ENCODE measurements at places on chromosomes 12 and 14.

DNA sequence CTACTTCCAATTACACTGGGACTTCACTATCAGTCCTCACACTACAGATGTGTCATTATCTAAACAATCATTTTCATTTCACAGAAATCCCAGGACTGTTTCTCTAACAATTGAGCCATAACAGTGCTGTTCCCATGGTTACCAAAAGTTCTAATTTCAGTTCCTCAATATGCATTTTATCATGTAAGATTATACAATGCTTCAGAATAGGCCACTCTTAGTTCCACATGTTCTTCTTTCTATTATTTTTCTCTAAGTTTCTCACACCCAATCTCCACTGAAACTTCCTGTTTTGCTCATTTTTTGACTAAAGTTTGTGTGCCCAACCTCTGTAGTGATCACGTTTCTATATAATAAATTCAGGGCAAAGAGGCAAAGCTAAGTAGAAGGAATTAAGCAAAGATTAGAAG, 185.8 kb downstream of the DUSP6 start:
- no peaks in the 10 kb centered on the region for H3K36me3 ChIP-seq
- H3K27ac ChIP-seq: no peak overlapping the region
- H3K4me1 ChIP-seq: no peaks in the 10 kb centered on the region
- no peaks in the 10 kb centered on the region for H3K27me3 ChIP-seq
- no peak for DNase-seq

DNA sequence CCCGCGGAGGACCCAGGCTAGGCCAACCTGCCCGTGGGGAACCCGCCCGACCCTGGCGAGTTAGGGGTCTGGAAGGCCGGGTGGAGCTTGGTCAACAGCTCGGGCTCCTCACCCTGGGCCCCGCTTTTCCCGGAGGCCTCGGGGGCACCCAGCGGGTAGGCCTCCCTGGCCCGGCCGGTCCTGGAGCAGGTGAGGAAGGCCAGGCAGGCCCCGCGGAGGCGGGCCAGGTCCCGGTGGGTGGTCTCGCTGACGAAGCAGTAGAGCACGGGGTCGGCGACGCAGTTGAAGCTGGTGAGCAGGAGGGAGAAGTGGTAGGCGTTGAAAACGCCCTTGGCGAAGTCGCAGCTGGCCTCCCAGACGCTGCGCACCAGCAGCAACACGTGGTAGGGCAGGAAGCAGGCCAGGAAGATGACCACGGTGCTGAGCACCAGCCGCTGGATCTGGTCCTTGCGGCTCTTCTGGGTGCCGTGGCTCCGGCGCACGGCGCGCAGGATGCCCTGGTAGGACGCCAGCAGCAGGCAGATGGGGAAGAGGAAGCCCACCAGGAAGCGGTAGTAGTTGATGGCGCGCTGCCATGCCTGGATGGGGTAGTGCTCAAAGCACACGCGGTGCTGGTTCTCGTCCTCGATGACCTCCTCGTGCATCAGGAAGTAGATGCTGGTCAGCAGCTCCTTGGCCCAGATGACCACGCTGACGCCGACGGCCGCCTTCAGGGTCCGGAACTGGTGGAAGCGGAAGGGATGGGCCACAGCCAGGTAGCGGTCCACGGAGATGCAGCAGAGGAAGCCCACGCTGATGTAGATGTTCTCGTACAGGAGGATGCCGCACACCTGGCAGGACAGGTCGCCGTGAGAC, 10.3 kb downstream of the GPR68 start:
- DNase-seq: no peak
- H3K4me1 ChIP-seq: no peaks in the 10 kb centered on the region
- H3K36me3 ChIP-seq: peaks cover 3% of the 10 kb centered on the region
- H3K4me3 ChIP-seq: no peak overlapping the region
- H3K27me3 ChIP-seq: no peaks in the 10 kb centered on the region
- H3K27ac ChIP-seq: no peak overlapping the region

GRCh38 chr12:3275171-3276041, 198.2 kb downstream of the TSPAN9 start:
- H3K4me1 ChIP-seq: no peaks in the 10 kb centered on the region
- no peaks in the 10 kb centered on the region for H3K27me3 ChIP-seq
- H3K27ac ChIP-seq: no peak overlapping the region
- DNase-seq: peak; percentile 74
- H3K36me3 ChIP-seq: peaks cover 11% of the 10 kb centered on the region
- no peak overlapping the region for H3K4me3 ChIP-seq

DNA sequence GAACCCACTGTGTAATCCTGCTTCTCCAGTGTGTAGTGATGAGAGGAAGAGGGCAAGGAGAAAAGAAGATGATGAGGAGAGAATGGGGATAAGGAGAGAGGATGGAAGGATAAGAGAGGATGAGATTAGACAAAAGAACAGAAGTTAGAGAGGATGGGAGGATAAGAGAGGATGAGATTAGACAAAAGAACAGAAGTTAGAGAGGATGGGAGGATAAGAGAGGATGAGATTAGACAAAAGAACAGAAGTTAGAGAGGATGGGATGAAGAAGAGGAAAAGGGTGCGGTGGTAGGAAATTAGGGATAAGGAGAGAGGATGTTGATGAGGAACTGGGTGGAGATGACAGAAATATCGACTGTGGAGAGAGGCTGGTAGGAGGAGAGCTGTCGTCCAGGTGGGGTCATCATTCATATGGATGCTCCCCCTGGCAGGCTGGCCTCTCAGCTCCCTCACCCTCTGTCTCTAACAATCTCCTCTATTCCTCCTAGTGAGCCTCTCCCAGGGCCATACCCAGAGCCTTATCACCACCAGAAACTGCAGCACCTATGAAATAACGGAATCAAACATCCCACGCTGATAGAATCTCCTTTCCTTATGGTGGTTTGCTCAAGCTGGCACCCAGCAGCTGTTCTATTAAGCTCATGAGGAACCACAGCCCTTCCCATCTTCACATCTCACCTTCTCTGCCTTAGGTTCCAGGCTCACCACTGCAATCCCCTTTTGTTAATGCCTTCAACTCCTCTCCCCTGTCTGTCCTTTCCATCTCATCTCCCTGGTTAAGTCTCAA, 6.0 kb upstream of the CIROP start:
- no peaks in the 10 kb centered on the region for H3K36me3 ChIP-seq
- no peaks in the 10 kb centered on the region for H3K27me3 ChIP-seq
- H3K4me1 ChIP-seq: no peaks in the 10 kb centered on the region
- H3K27ac ChIP-seq: no peak overlapping the region
- DNase-seq: no peak

- H3K36me3 ChIP-seq: no peaks in the 10 kb centered on the region
- H3K4me3 ChIP-seq: no peak overlapping the region
- no peaks in the 10 kb centered on the region for H3K27me3 ChIP-seq
- DNase-seq: no peak
Observed at GRCh38 chr12:104164634-104165033, 26.6 kb upstream of the NFYB start.

DNA sequence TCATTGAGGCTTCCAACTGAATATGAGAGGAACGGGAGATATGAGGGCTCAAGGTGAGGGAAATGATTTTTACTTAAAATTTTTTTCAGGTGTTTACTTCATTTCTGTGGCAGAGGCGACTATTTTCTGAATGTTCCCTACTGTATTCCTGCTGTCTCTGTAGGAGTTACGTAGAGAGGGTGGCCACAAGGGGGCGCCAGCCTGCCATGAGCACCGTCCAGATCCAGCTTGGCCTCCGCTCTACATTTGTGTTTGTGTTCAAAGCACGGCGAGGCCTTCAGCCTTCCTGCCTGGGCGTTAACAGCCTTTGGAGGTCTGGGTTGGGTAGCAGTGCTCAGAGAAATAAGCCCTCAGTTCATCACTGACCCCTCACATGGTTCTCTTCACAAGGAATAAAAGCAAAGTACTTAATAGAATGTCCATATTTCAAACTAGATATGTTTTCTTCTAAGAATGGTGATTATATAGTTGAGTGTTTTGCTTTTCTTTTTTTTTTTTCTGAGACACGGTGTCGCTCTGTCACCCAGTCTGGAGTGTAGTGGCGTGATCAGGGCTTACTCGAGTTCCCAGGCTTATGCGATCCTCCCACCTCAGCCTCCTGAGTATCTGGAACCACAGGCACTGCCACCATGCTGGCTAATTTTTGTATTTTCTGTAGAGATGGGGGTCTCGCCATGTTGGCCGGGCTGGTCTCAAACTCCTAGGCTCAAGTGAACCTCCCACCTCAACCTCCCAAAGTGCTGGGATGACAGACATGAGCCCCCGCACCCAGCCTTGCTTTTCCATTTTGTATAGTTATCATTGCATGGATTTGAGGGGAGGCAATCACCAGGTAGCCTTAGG, 22.3 kb downstream of the CKB start:
- no peaks in the 10 kb centered on the region for H3K36me3 ChIP-seq
- H3K27ac ChIP-seq: no peak overlapping the region
- DNase-seq: peak; percentile 94

GRCh38 chr12:68749443-68749842, 3.5 kb downstream of the SLC35E3 start:
- H3K4me3 ChIP-seq: no peak overlapping the region
- H3K27me3 ChIP-seq: no peaks in the 10 kb centered on the region
- no peak for DNase-seq
- H3K36me3 ChIP-seq: peaks cover 4% of the 10 kb centered on the region

DNA sequence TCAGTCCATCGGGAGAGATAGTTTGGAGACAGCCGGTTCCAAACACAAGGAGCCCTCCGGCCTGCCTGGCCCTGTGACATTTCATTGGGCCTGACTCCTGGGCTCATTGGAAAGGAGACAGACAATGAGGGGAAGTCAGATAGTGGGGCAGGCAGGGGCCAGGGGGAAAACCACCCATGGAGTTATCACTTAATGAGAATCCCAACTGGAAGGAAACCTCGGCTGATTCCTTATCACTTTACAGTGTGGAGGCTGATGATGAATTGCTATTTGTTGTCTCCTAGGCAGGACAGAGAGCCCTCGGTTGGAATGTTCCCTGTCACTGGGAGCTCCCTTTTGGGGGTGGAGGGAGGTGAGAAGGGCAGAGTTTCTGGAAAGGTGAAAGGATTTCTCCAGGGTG, 44.4 kb downstream of the TBX5 start:
- H3K36me3 ChIP-seq: no peaks in the 10 kb centered on the region
- no peak overlapping the region for H3K27ac ChIP-seq
- no peaks in the 10 kb centered on the region for H3K27me3 ChIP-seq
- DNase-seq: no peak

DNA sequence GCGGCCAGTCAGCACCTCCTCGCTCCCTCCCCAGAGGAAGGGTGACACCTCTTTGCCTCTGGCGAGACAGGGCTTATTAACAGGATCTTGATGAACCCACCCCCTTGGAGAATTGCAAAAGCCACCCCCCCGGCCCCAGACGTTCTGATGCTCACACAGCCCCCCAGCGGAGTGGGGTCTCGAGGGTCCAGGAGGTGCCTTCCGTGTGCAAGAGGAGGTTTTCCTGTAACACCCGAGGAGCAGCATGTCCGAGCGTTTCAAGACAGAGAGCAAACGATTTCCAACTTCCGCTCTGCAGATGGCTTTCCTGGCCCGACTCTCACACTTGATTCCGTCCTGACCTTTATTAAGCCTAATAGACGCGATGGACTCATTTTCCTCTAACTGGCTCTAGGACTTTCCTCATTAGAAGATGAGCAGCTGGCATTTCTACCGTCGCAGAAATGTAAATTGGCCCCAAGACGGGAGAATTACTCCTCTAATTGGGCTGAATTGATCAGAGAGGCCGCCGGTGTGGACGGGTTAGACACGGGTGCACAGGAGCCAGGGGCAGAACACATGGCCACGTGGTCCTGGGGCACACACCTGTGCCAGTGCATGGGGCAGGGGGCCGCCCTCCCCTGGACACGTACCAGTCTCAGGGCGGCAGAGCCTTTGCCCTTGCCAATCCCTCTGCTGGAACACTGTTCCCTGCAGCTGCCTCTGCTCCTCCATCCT, 84.4 kb downstream of the NOC4L start:
- DNase-seq: no peak
- H3K27me3 ChIP-seq: no peaks in the 10 kb centered on the region
- H3K36me3 ChIP-seq: no peaks in the 10 kb centered on the region
- no peak overlapping the region for H3K27ac ChIP-seq
- no peaks in the 10 kb centered on the region for H3K4me1 ChIP-seq
- H3K4me3 ChIP-seq: no peak overlapping the region

DNA sequence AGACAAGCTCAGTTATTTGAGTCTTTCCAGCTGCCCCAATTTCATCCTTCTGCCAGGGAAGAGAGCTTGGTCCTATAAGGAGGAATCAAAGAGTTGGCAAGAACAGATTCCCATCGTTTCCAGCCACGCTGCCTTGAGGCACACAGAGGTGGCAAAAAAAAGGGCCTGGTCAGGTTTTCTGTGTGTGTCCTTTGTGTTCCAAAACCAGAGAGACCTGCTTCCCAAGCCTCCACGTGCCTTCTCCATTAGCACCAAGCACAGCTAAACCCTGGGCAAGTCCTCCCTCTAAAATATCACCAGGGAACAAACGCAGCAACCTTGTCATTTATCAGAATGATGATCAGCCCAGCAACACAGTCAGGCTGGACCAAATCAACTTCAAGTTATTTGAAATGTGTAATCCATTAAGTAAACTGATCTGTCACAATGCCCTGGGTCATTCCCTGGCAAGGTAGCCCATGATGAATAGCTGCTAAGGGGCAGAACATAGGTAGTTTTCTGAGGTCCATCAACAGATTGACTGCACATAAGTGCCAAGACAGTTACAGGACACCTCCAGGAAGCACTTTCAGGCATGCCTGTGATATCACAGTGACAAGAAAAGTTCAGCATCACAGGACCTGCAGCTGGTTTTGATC, 28.6 kb upstream of the C12orf42 start:
- no peaks in the 10 kb centered on the region for H3K4me1 ChIP-seq
- H3K4me3 ChIP-seq: no peak overlapping the region
- no peak overlapping the region for H3K27ac ChIP-seq
- no peaks in the 10 kb centered on the region for H3K36me3 ChIP-seq
- no peak for DNase-seq

GRCh38 chr12:33634544-33634943, 194.9 kb upstream of the SYT10 start:
- H3K36me3 ChIP-seq: no peaks in the 10 kb centered on the region
- DNase-seq: no peak
- H3K4me1 ChIP-seq: no peaks in the 10 kb centered on the region
- no peak overlapping the region for H3K4me3 ChIP-seq
- no peaks in the 10 kb centered on the region for H3K27me3 ChIP-seq

- H3K4me3 ChIP-seq: no peak overlapping the region
- DNase-seq: no peak
- no peaks in the 10 kb centered on the region for H3K36me3 ChIP-seq
- no peak overlapping the region for H3K27ac ChIP-seq
Observed at GRCh38 chr14:76391981-76392690, 16.2 kb downstream of the ESRRB start.

GRCh38 chr12:43095669-43096280, 456.2 kb downstream of the ADAMTS20 start:
- H3K4me3 ChIP-seq: no peak overlapping the region
- H3K27me3 ChIP-seq: no peaks in the 10 kb centered on the region
- no peaks in the 10 kb centered on the region for H3K36me3 ChIP-seq

GRCh38 chr12:24364921-24365320, 415.5 kb upstream of the SOX5 start:
- H3K4me3 ChIP-seq: no peak overlapping the region
- no peaks in the 10 kb centered on the region for H3K36me3 ChIP-seq
- no peak for DNase-seq
- no peaks in the 10 kb centered on the region for H3K27me3 ChIP-seq
- no peaks in the 10 kb centered on the region for H3K4me1 ChIP-seq

GRCh38 chr12:50505675-50506530, 1.1 kb downstream of the DIP2B start:
- DNase-seq: no peak
- H3K27me3 ChIP-seq: no peaks in the 10 kb centered on the region
- H3K36me3 ChIP-seq: no peaks in the 10 kb centered on the region
- H3K4me1 ChIP-seq: peaks cover 14% of the 10 kb centered on the region

- H3K36me3 ChIP-seq: no peaks in the 10 kb centered on the region
- no peaks in the 10 kb centered on the region for H3K4me1 ChIP-seq
- DNase-seq: no peak
Observed at GRCh38 chr12:117825827-117826226, 143.0 kb downstream of the KSR2 start.
